ENCODE measurements at places on chromosomes 1 and 21.

DNA sequence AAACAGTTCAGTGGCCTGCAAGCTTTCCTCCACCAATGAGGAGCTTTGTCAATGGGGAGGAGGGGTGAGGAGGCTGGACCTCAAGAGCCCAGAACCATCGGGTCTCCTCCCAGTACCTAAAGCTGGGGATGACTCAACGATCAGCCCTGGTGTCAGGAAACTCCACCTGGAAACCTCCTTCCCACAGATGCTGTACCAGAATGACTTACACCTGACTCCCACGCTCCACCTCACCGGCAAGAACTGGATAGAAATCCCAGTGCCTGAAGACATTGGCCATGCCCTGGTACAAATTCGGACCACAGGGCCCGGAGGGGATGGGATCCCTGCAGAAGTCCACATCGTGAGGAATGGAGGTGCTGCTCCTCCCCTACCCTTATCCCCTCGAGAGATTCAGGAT is 11.4 kb downstream of the TMEM81 start:
- no peak for DNase-seq

DNA sequence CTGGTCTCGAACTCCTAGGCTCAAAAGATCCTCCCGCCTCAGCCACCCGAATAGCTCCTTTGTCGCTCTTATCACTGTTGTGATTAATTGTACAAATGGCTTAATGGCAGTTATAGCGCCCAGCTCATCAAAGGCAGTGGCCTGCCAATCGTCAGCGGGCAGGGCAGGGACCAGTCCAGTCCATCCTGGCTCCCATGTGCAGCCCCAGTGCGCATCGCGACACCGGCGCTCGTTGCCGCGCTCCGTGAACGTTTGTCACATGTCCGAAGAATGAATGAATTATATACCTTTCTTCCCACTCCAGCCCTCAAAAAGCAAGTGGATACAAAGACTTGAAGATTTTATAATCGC is 18.4 kb downstream of the MTX1 start:
- peak; percentile 45 for DNase-seq

GRCh38 chr1:24857507-24858133 is 72.5 kb downstream of the RUNX3 start:
- no peak for DNase-seq

- DNase-seq: no peak
Observed at GRCh38 chr1:156495401-156496140, 5.0 kb downstream of the MEF2D start.

- DNase-seq: peak; percentile 8
Observed at GRCh38 chr21:23963454-23963853, 1643.8 kb downstream of the MRPL39 start.

DNA sequence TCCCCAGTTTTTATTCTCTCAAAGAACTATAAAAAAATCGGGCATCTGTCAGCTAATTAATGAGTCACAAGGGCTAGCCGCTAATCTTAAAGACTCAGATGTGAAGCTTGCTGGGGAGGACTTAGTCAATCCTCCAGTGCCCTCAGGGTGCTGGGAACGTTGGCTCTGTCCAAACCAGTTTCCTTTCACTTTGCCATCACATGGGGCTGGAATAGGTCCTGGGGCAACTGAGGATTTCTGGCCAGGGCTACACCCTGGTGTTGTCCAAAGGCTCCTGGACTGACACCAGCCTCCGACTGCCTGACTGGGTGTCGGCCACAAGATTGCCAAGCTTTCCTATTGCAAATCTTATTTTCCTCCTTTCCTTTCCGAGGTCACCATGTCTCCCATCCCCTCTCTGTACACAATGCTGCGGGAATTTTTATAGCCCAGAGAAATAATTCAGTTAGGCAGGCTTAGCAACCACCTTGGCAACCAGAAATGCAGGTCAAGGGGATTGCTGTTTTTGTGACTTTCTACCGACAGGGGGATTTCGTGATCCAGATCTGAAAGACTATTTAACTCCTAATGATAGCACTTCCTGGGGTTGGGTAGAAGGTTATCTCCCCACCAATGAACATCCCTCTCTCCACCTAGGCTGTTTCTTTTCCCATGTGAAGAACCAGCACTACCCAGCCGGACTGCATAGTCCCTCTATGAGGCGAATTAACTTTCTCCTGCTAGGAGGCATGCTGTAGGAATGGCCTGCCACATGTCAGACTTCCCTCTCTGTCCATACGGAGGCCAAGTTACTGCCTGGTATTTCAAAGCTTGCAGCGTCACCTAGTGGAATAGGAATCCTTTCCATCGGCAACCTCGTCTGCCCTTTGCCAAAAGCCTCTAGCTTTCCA is 29.9 kb upstream of the CTBS start:
- peak; percentile 94 for DNase-seq

- DNase-seq: no peak
Observed at GRCh38 chr1:214896921-214897320, 185.6 kb upstream of the KCNK2 start.

- DNase-seq: peak; percentile 94
Observed at GRCh38 chr1:58764294-58764978, 19.4 kb downstream of the JUN start.

- DNase-seq: no peak
Observed at GRCh38 chr21:41650526-41651145, 116.2 kb downstream of the RIPK4 start.

GRCh38 chr1:48730164-48730910 is 46.4 kb downstream of the BEND5 start:
- DNase-seq: no peak

GRCh38 chr1:81225789-81226602 is 574.7 kb upstream of the ADGRL2 start:
- no peak for DNase-seq
